ENCODE measurements at places on chromosomes 11 and 22.

DNA sequence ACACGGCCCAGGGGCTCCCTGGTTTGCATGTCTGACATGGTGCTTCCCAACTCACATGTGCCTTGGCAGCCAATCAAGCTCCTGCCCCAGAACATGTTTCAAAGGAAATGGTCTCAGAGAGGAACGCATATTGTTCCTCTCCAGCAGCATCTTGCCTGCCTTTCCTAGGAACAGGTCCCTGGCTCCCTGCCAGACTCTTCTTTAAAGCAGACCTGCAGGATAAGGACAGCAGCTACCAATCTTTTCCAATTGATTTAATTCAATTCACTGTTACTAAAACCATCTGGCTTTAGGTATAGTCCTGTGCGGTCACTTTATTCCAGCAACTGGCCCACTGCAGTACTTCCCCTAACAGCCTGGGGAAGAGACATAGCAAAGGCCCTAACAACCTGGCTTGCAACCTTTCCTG, 79.9 kb downstream of the AMBRA1 start:
- DNase-seq, result peak; percentile 80

DNA sequence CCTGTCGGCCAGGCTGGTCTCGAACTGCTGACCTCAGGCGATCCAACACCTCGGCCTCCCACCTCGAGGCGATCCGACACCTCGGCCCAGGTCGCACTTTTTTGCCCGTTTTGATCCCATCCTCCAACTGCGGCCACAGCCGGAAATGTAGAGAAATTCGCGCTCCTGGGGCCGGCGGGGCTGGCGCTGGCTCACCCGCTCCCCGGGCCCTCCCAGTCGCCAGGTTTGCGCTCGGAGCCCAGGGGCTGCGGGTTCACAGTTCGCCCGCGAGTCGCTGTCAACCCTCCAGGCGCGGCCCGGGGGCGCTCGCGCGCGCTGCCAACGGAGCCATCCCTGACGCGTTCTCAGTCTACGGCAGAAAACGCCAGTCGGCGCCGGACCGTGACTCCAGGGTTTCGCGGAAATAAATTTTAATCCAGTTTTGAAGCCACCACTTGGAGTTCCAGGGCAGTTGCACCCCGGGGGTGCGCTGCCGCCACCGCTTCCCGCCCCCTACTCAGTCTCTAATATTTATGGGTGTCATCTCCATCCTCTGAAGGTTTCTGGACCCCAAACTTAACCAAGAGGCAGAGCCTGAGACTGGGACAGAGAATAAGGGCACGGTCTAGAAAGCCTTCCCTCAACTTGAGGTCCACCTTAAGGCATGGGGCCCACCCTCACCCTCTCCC, 1.5 kb upstream of the KLHDC7B start:
- DNase-seq, result peak; percentile 2

DNA sequence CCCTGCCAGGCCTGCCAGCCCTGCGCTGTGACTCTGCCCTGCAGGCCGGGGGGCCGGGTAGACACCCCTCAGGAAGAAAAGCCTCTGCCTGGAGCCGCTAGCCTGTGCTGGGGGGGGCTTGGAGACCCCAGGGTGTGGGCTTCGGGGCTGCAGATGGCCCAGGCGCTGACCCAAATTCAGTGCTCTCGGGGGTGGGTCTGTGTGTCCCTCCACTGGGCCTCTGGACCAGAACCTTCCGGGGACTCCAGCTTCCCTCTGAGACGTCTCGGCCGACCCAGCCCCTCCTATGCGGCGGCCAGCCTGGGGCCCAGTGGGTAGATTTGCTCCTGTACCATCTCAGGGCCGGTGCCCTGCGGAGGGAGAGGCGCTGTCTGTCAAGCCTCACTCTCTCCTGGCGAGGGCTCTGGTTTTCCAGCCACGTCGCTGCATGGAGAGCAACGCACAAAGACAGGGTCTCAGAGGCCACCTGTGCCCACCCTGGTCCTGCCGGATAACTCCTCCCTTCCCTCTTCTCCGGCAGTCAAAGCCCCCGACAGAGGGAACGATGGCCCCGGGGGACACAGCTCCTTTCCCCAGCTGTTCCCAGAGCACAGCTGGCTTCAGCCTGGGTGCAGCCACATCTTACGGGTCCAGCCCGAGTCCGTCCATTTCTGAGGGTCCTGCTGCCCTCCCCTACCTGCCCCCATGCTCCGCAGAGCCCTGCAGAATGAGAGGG, 40.1 kb upstream of the TOLLIP start:
- DNase-seq, result no peak

DNA sequence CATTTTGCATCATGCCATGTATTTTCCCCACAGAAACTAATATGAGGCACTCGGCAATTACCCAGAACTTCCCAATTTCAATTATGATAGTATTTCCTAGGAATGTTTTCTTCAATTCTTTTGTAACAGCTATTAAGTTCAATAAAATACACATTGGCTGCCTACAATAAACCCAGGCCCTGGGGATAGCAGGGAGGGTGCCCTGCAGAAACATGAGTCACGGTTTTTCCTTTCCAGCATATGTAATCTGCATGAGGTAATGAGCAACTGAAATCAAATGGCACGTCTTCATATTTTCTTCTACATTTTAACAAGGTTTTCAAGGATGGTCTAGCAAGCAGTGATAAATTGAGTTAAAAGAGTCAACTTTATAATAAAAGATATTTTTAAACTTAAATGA, 32.0 kb downstream of the GUCY1A2 start:
- DNase-seq, result no peak

GRCh38 chr22:47695176-47695575, 932.7 kb downstream of the TBC1D22A start:
- no peak for DNase-seq

GRCh38 chr22:37186228-37186996, 1.6 kb downstream of the C1QTNF6 start:
- peak; percentile 44 for DNase-seq

DNA sequence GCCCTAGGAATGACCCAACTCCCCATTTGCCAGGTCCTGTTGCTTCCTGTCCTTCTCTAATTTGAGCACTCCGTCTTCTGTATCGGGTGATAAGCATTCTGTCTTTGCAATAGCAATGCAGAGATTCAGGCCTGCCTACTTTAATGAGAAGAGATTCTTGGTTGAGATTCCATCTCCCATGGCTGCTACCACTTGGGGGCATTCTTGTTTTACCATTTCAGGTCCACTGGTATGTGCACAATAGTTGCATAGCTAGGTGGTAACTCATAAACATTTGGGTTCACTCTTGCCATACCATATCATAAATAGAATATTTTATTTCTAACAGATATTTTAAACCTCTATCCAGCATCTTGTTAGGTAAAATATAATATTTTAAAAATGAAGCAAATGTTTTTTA, 34.4 kb upstream of the CALCB start:
- peak; percentile 15 for DNase-seq

DNA sequence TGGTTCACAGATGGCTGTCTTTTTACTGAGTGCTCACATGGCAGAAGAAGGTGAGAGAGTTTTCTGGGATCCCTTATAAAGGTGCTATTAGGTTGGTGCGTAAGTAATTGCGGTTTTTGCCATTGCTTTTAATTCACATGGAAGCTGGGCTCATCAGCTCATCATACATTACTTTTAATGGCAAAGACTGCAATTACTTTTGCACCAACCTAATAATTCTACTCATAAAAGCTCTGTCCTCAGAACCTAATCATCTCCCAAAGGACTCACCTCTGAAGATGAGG, 23.0 kb downstream of the RCN1 start:
- no peak for DNase-seq

GRCh38 chr11:66002648-66003225, 434 bp downstream of the BANF1 start:
- DNase-seq, result peak; percentile 82

DNA sequence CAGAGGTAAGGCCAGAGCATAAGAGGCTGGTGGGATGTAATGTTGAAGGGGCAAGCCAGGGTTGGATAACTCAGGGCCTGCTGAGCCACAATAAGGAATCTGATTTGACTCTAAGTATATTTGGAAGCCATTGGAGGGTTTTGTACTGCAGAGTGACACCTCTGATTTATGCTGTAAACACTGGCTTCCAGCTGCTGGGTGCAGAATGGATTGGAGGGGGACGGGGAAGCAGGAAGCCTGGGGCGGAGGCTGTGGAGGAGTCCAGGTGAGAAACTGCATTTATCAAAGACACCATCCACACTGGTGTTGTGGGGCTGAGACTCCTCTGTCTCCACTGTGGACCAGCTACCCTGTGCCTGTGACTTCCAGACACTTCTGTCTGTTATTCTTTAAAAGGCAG, 26.8 kb downstream of the MIAT start:
- DNase-seq, result no peak

DNA sequence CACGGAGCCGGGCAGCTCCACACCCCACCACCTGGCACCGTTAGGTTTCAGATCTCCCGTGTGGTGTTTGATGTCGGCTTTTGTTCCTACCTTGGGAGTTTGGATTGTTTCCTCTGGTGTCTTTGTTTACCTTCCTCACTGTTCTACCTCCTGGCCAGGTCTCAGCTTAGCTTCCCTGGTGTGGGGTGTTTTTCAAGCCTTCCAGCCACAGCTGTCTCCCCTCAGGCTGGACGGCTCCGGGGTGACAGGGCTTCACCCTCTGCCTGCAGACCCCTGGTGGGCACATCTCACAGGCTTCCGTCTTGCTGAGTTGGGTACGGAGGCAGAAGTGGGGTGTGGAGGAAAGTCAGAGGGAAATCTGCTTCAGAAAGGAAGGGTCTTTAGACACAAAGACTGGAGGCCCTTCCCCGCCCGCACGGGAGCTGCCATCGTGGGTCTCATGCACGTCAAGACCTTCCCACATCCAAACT, 59.6 kb upstream of the EMID1 start:
- no peak for DNase-seq

- DNase-seq, result no peak
Measured at GRCh38 chr11:83069441-83070043, 2.2 kb downstream of the RAB30 start.

DNA sequence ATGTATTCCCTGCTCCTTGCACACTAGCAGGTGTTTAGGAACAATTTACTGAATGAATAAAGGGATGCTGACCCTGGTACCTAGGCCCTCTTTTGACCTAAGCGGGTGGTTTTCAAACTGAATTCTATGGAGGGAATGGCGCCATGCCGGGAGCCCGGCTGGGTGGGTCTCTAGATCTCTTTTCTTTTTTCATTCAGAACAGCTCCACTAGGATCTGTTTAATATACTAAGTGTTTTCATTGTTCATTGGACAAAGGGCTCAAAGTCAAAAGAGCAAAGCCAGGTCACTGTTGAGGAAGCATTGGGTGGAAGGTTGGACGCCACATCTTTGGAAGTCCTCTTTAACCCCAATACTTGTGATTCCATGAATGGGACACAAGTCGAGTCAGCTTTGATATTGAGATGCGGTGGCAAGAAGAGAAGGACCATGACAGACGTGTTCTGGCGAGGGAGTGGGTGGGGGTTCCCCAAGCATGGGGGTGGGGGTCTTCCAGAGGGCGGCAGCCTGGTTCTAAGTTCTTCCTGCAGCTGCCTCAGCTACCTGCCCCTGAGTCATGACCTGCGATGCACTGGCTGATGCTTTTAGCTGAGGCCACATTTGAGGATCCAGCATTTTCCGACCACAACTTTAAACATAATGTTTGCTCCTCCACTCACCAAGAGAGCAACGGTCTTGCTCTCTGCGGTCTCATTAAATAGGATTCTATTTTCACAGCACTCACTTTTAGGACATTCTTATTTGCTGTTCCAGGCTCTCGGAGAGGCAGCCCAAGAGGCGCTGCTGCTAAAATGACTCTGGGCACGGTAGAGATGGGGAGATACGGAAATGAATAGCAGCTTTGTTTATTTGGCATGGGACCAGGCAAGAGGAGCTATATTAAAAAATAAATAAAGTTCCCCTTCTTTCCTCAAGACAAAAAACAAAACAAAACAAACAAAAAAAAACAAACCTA, 100.6 kb downstream of the FBXO7 start:
- DNase-seq, result no peak

DNA sequence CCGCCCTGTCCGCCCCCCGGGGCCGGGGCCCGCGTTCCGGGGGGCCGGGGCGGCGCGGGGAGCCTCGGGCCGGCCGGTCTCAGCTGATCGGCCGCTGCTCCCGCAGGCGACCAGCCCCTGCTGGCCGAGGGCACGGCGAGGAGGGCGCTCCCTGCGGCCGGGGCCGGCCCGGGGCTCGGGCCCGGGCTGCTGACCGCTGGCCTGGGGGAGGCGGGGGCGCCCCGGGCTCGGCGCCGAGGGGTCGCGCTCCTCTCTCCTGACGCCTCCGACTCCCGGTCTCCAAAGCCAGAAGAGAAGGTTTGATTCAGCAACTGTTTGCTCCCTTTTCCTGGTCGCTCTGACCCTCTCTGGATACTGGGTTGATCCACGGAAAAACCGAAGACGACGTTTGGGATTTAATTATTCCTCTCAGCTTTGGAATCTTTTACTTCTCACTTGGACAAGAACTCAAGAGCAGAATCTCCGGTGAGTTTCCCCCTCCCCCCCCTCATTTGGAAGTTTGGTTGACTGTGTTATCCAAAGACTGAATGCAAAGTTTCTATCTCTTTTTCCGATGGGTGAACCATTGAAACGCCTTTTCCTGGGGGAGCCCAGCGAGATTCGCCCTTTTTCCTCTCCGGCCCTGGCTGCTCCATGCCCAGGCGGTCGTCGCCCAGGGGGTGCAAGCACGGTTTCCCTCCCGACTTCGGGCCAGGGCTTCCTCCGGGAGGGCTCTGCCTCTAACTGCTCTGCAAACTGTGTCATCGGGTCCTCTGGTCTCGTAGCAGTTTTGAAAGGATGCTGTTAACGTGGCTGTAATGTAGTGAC, 725 bp downstream of the KDM2A start:
- peak; percentile 23 for DNase-seq

DNA sequence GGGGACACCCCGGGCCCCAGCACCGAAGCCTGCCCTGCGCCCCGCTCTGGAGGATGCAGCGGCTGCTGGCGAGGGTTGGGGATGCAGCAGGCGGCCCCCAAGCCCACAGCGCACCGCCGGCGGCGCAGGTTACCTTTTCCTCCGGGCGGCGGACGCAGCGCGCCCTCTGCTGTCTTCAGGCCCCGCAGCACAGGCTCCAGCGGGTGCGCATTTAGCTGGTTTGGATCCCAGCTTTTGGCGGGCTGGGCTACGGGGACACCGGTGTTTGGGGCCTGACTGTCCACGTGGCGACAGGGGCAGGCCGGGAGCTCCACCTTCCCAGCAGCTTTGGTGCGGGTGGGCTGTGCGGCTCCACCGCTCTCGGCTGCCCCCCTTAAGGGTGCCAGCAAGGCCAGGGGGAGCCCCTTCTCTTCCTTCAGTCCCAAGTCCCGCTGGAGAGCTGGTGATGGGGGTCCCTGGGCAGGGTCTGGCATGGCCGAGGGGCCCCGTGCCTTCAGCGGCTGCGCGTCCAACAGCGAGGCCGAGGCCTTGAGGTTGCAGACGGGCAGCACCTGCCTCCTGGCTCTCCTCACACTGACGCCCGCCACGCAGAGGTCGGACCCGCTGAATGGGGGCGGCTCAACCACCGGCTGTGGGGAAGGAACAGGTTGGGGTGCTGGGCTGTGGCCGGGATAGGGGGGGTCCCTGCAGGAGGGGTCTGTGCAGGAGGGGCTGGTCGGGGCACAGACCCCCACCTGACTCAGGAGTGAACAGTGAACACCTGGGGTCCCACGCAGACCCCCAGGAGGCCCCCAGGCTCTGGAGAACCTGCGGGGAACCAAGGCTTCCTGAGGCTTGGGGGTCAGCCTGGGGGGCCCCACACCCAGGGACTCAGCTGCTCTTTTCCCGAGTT, 18.0 kb upstream of the IL17REL start:
- peak; percentile 79 for DNase-seq

All from NCI-H526 (cell line).